NCI-H1694 treated with DMSO at 0.1 percent for 48 hours (cell line): ENCODE measurements at places on chromosomes 7 and 10.

DNA sequence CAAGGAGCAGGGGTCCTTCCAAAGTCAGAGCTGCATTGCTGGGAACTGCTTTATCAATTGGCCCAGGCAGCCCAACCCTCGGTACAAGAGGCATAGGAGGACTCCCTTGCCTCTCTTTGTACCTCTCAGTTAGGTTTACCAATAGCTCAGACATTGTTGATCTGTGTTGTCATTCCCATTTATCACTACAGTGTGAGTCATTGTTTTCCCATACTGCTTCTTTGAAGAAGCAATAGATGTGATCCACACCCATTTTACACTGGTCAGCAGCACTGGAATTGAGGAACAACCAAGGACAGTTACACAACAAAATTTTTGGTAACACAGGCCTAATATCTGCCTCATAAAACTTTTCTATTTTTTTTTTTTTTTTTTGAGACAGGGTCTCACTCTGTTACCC lies 307.2 kb downstream of the SNX13 start:
- DNase-seq = no peak

- no peak for DNase-seq
These were observed 70.6 kb downstream of the NPS start for GRCh38 chr10:127619546-127620325.

DNA sequence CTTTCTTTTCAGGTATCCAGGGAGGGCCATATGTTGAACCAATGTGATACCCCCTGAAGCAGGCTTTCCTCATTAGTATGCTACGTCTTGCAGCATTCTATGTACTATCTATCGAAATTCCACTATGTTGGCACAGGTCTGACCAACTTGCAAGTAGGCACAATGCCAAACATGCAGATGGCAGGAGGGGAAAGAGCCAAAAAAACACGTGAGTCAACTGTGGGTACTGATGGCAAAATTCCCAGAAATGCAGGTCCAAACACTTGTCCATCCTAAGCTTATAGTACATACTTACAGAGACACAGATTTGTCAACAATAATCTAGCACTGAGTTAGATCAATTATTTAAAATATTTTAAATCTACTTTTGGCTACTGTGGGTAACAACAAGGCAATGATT lies 394.9 kb downstream of the DGKB start:
- peak; percentile 88 for DNase-seq

- DNase-seq = no peak
These were observed 36.0 kb downstream of the MAT1A start for GRCh38 chr10:80253266-80253962.

GRCh38 chr10:103542764-103543616 lies 49.5 kb downstream of the NEURL1 start:
- peak; percentile 64 for DNase-seq

- no peak for DNase-seq
These were observed 82.9 kb upstream of the PDGFA start for GRCh38 chr7:602341-603141.

GRCh38 chr7:1536743-1537534 lies 6.4 kb downstream of the MAFK start:
- no peak for DNase-seq

DNA sequence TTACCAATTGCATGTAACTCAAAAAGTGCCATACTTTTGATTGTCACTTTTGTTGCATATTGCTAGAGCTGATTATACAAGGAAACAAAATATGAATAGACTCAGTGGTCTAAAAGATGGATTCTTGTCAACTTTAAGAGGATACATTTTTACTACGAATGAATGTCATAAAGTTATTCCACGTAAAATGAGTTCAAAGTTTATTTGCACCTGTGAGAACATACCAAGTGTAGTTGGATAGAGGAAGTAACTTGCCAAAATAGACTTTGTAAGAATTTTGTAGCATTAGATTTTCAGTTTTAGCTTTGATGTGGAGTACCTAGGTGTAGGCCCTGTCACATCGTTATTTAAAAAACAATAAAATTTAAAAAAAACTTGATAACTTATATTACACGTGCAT lies 106.2 kb downstream of the PHF14 start:
- DNase-seq = no peak

- no peak for DNase-seq
These were observed 37.0 kb downstream of the FAM20C start for GRCh38 chr7:229184-229964.

DNA sequence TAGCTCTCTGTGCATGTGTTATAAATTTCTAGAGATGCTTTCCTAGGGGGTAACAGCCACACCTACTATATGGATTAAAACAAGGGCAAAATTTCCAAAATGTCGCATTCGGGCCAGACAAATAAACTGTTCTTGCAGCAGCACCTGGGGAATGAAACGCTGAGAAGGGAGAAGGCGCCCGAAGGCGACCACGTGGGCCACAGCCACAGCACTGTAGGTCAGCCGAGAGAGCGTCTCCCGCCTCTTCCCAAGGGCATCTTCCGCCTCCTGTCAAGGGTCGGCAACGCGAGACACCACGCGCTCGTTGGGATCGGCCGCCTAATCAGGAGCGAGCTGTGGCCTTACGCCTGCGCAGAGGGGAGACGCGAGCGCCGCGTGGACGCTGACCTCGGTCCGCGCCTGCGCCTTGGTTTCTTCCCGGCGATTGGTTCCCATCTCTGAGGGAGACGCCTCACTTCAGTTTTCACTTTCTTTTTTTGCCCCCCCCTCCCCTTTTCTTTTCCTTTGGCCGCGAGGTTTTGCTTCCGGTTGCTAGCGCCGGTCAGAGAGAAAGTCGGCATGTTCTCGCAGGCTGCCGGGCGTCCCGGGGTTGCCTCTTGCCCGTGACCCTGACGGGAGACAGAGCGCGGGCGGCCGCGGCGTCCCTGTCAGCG lies at the start of gene TASOR2:
Gene TASOR2, plus strand, starts transcription at position 521 of the 653 bp plus-strand sequence. CDS start 35,805 bp downstream, outside the sequence.
- DNase-seq = peak; percentile 87

DNA sequence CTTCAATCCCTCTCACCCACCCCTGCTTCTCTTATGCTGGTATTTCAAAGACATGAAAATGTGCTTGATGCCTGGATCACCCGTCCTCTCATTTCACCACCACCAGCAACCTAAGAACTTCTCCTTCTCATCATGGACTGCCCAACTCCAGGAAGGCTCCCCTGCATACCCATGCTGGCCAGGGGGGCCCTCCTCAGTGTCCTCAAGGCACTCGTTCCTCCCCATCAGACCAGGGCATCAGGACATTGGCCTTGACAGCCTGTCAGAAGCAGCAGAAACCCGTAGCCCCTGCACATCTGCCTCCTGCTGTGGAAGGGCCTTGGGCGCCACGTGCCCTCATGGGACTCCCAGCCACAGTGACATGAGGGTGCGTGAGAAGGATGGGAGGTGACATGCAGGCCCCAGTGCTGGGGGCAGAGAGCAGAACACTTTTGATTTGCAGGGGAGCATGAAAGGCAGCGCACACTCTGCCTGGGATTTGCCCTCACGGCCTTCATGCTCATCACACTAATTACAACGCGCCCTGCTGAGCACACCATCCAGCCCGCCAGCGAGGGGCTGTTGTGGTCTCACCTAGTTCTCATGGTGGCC lies 1.9 kb upstream of the HSPA12A start:
- DNase-seq = no peak

DNA sequence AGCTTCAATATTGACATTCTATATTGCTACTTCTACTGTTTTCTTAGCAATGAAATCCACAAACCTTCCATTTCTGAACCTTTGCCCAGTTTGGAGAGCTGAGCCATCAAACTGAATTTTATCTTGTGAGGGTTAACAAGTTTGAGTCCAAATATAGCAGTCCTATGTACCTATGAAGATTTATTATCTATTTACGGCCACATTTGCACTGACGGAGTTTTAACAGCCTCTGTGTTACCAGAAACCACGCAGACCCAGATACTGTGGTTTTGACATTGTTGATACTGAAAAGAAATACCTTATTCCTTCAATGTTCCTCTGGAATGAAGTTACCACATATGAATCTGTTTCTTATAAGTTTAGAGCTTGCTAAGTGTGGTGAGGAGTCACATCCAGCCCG lies 172.6 kb downstream of the FGFR2 start:
- DNase-seq = no peak

DNA sequence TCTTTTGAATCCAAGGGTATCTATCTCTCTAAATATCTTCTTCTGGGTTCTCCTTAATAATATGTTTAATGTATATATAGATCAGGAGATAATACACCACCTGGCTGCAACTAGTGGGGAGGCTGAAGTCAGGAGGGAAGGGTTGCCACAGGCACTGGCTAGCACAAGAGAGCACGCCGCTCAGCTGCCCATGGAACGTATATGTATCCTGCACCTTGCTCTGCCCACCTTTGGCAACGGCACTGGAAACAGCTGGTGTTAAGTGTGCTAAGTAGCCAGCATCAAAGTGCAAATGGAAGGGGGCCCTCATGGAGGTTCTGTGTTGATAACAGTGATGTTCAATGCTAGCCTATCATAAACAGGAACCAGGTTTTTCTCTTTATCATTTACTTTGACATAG lies 49.8 kb upstream of the FAM133B start:
- DNase-seq = no peak

DNA sequence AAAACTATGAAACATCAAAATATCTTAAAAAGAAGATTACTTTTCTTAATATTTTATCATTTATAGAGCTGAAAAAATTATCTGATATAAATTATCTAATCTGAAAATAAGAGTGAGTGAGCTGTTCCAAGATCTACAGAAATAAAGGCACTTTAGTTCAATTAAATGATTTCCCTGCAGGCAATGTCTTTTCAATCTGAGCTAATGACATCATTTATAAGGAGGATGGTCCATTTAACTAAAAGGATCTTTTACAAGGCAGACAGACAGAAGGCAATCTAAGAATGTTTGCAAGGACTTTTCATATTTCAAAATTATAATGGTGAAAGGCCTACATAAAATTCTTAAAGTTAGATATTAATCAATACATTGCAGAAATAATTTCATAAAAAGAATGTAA lies 71.8 kb downstream of the SKAP2 start:
- DNase-seq = no peak

GRCh38 chr10:62582804-62583208 lies 208.6 kb downstream of the ZNF365 start:
- no peak for DNase-seq

- DNase-seq = no peak
These were observed 28.9 kb downstream of the PARP12 start for GRCh38 chr7:140033779-140034363.

GRCh38 chr7:150945171-150945852 lies 32.8 kb downstream of the KCNH2 start:
- DNase-seq = peak; percentile 77

DNA sequence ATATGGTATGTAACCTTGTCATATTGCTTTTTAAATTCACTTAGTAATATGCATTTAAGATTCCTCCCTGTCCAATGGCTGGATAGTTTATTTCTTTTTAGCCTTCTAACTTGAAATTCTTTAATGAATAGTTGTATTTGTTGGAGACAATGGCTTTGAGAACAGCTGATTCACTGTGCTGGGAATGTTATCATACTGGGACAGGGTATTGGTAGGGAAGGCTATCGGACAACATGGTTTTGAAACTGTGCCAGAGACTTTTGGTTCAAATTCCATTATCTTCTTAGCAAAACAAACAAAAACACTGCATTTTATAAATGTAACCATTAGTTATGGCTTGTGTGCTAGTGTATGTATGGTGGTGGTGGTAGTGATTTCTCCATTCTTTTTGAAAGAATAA lies 517.1 kb upstream of the ANKRD30A start:
- no peak for DNase-seq

DNA sequence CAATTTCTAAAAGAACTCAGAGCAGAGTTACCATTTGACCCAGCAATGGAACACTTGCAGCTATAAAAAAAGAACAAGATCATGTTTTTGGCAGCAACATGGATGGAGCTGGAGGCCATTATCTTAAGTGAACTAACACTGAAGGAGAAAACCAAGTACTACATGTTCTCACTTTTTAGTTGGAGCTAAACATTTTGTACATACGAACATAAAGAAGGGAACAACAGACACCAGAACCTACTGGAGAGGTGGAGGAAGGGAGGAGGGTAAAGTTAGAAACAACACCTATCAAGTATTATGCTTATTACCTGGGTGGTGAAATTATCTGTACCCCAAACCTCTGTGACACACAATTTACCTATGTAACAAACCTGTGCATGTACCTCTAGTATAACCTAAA lies 329.5 kb downstream of the ATRNL1 start:
- no peak for DNase-seq

DNA sequence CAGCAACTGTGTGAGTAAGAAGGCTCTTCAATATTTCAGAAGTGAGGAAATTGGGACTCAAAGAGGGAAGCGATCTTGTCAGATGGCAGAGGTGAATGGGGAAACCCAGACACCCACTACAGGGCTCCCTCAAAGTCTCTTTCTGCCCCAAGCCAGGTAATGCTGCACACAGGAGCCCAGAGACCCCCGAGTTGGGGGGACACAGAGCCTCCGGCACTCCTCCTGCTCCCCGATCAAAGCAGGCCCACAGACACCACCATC lies 139.4 kb downstream of the TNS3 start:
- DNase-seq = no peak

- no peak for DNase-seq
These were observed 110.7 kb downstream of the INPP5A start for GRCh38 chr10:132648072-132648850.

DNA sequence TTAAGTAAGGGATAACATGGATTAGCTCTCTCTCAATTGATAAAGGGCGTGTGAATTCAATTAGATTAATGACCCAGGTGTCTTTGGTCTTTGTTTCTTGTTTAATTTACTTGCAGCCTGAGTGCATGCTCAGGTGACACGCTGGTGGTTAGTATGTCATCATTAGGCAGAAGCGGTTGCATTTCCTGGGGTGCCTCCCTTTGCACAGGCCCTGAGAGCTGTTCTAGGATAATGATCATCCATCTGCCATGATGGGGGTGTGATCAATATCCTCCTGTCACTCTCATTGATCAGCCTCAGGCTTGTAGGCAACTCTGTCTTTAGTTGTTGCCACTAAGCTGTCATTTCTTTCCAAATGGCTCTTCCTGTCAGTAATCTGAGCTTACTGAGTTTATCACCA lies 99.6 kb upstream of the NPS start:
- no peak for DNase-seq

GRCh38 chr7:138729444-138729843 lies 28.3 kb upstream of the SVOPL start:
- DNase-seq = no peak

DNA sequence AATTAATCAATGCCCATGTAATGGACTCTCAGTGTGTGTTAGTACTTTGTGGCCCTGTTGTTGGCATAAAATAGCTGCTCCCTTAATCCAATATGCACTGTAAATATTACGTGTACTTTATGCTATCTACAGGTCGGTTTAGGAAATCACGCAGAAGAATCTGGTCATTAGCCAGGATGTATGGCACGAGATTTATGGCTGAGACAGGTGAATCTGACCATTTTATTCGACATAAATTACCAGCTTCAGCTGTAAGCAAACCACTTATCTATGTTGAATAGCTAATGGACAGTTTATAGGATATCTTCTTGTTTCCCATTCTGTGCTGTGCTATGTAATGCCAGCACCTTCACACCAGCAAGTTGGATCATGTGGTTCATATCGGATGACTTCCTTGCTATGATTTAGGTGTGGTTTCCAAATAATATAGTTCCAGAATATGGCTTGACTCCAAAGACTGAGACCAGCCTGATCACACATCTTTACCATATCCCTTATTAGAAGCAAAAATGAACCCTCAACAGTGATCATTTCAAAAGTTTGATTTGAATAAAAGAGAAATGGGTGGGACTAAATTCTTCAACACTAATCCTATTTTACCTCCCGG lies 301.4 kb downstream of the AHR start:
- DNase-seq = no peak

- no peak for DNase-seq
These were observed 11.2 kb downstream of the RHOBTB1 start for GRCh38 chr10:60932756-60933155.

- no peak for DNase-seq
These were observed 742 bp downstream of the LMBR1 start for GRCh38 chr7:156892081-156892800.

GRCh38 chr7:95027234-95027872 lies 120.0 kb downstream of the PPP1R9A start:
- DNase-seq = no peak
